ENCODE measurements at places on chromosomes 12 and 14.

DNA sequence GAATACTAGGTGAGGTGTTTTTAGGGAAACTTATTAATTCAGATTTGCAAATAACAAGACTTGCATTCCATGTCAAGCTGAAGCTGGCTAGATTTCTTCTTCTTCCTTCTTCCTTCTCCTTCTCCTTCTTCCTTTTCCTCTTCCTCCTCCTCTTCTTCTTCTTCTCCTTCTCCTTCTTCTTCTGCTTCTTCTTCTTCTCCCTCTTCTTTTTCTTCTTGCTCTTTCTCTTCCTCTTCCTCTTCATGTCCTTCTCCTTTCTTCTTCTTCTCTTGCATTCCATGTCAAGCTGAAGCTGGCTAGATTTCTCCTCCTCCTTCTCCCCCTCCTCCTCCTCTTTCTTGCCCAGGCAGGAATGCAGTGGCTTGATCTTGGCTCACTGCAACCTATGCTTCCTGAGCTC, 297.8 kb downstream of the PRKD1 start:
- DNase-seq, result no peak

DNA sequence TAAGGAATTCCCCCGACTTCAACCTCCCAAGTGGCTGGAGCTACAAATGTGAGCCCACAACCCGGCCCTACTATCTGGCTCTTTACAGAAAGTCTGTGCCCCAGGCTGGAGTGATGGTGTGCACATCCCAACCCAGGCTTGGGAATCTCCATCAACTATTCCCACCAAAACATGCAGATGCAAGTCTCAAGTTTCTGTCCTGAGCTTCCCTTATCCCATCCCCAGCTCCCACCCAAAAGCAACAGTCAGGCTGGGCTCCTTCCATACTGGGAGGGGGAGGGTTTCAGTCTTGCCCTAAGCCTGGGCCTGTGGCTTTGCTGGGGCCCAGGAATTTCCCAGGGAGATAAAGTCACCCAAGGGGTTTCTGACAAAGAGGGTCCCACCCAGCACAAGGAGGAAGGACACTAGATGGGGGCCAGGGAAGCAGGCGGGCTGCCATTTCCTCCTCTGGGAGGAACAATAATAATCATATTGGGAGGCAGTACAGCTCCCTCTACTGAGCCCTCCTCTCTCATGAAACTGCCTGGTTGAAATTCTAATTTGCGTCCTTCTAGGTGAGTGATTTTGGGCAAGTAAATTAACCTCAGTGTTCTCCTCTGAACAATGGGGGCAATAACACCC, 8.0 kb downstream of the SLC8B1 start:
- no peak for DNase-seq

GRCh38 chr12:47352067-47352466, 272.3 kb upstream of the AMIGO2 start:
- no peak for DNase-seq

GRCh38 chr12:29208060-29208459, 59.0 kb downstream of the FAR2 start:
- no peak for DNase-seq

GRCh38 chr14:91496790-91497189, 13.3 kb downstream of the PPP4R3A start:
- DNase-seq, result no peak
